Fibroblast of the aortic adventitia (primary cell): ENCODE measurements at places on chromosomes 12 and 14. TPM values are rescaled to one million over a fixed set of nuclear protein-coding genes. Genes with fewer than 3 reads are reported as not detected.
A peak's percentile ranks its signal among the peaks of the same experiment; 100 is the strongest.

DNA sequence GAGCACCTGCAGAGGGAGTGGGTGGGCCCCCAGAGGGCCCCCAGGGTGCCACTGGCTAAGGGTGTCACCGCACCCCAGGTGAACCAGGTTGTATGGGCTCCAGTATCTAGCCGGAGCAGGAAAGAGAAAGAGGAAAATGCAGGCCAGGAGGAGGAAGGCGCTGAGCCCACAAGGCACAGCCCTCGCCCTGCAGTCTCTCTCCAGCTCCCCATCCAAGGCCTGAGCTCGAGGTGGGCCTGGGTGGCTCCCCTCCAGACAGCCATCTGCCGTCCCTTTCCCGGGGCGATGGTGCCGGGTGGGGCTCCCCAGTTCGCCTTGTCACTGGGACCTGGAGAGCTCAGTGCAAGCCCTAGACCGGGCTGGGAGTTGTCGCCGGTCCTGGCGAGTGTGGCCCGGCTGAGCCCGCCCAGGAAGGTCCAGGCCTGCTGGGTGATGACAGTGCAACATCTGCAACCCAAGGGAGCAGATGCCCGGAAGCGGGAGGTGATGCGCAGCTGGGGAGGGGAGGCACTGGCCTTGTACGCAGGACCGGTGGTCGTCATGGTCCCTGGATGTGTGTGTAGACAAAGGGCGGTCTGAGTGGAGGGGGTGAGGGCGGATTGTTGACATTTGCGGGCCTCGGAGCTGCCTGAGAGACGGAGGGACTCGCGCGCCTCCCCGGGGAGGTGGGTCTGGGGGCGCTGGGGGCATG is 716 bp downstream of the TMEM179 start:
- no peak for DNase-seq

DNA sequence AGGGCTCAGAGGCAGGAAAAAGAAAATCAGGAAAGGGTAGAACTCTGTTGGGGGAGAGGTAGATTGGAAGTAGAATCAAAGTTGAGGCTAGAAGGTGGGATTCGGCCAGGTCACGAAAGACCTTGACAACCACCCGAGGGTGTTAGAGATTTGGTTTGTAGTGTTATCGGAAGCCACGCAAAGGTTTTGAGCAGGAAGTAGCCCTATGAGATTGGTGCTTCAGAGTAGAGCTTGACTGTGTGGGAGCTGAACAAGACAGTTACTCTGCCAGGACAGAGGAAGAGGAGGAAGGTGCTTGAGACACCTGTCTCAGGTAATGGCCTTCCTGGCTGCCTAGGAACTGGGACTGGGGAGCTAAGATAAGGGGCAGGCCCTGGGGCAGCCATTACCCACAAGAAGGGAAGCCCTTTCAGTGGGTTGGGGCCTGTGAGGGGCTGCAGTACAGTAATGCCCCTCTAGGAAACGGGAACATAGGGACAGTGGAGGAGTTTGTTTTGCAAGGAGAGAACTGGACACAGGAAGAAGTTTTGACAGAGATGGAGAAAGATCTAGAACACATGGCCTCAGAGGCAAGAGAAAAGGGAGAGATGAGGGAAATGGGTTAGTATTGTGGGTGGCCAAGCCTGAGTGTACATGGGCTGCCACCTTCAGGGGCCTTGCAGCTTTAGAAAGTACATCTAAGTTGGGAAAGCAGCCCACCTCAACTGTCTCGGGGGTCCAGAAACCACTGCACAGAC is 73.5 kb downstream of the RIN3 start:
- DNase-seq = no peak

DNA sequence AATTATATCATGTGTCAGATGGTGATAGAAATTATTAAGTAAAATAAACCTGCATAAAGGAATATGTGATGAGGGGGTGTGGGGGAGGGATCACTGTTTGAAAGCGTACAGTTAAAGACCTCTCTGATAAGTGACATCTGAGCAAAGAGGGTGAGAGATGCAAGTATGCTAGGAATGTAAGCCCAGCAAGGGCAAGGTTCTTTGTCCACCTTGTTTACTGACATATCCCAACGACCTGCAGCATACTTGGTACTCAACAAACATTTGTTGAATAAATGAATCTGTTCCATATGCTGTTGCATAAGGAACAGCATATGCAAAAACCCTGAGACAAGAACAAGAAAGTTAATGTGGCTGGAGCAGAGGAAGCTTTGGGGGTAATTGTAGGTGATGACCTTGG is 12.0 kb upstream of the MDM1 start:
- no peak for DNase-seq

- DNase-seq = peak; percentile 100
Observed at GRCh38 chr12:124917135-124917840, 2.8 kb upstream of the UBC start.

DNA sequence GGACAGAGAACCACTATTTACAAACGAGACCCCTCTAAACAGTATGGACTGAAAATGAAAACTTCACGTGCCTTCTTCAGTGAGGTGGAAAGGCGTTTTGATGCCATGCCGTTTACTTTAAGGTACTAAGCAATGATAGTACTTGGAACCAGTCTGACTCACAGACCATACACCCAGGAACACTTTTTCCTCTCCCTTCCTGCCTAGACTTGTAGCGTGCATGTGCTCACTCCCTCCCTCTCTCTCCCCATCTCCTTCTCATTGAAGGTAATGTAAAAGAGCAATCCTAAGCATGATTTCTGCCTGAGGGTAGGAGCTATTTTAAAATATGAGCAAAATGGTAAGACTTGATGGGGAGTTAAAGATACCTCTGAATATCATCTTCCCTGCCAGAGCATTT is 5.9 kb upstream of the RPL41 start:
- DNase-seq = no peak

GRCh38 chr14:92934196-92935085 is 11.5 kb downstream of the CHGA start:
- no peak for DNase-seq

DNA sequence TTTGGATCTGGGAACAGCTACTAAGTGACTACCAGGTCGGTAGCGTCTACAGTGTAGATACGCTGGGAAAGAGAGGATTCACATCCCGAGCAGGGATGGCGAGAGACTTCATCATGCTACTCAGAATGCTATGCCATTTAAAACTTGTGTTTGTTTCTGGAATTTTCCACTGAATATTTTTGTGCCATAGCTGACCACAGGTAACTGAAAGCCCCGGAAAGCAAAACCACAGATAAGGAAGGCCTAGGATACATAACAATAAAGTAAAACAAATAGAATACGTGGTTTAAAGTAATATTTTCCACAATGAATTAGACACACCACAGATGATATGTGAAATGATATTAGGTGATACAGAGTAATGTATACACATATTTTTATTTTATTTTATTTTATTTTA is 7.9 kb upstream of the HCAR1 start:
- DNase-seq = no peak

GRCh38 chr12:89662623-89663022 is 46.0 kb downstream of the ATP2B1 start:
- DNase-seq = peak; percentile 28

- no peak for DNase-seq
Observed at GRCh38 chr14:95300697-95301526, 18.8 kb downstream of the CLMN start.

DNA sequence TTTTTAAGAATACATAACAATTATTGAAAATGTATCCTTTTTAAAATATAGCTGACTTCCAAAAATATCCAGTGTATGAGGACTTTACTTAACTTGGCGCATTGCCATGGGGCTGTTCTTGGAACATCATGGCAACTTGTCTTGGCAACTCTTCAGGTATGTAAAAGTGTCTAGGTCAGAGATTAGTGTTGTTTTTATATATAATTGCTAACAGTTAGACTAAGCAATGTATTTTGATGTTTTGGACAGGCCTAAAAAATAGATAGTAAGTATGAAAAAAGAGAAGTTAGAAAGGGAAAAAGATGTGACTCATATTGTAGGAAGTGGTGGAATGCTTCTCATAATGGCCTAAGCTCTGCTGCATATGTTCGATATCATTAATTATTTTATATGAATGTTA is 70.9 kb downstream of the MON2 start:
- peak; percentile 97 for DNase-seq

DNA sequence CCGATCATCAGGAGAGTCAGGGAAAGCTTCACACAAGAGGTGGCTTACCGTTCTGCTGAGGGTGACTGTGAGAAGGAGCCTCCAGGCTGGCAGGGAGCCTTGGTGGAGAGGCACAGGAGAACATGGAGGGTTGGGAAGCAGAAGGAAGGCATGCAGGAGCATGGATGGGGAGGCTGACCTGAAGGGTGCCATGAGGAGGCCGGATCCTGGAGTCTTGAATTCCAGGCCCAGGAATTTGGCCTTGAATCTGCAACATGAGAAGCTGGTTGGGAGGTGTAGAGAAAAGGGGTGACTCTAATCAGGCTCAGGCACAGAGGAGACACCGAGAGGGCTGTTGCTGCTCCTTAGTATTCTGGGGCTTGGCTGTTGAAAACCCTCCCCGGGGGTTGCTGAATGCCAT is 130.2 kb downstream of the PELI2 start:
- DNase-seq = no peak

Gene C12orf54
- total RNA-seq = not detected in 2 replicates

Gene CBLN3
- total RNA-seq = 5.9 and 6.2 TPM in 2 replicates

Gene APOF
- total RNA-seq = not detected in 2 replicates

Gene LRP1
- total RNA-seq = 381 and 541 TPM in 2 replicates
